ENCODE measurements at places on chromosomes 5 and 9. TPM values are rescaled to one million over a fixed set of nuclear protein-coding genes. Genes with fewer than 3 reads are reported as not detected.

The ELOVL7 gene
- total RNA-seq, result 0.95 TPM

The SHISAL2B gene
- total RNA-seq, result not detected

The MYO10 gene
- total RNA-seq, result 0.77 TPM

The DCTN4 gene
- 26.6 TPM for total RNA-seq

The ANKRA2 gene
- total RNA-seq, result 13.3 TPM

The GABRA1 gene
- not detected for total RNA-seq

The TNFSF8 gene
- 0.11 TPM for total RNA-seq

The LSM11 gene
- total RNA-seq, result 6.0 TPM

The CBY3 gene
- not detected for total RNA-seq

The SNCAIP gene
- 0.31 TPM for total RNA-seq

The IFNB1 gene
- not detected for total RNA-seq

DNA sequence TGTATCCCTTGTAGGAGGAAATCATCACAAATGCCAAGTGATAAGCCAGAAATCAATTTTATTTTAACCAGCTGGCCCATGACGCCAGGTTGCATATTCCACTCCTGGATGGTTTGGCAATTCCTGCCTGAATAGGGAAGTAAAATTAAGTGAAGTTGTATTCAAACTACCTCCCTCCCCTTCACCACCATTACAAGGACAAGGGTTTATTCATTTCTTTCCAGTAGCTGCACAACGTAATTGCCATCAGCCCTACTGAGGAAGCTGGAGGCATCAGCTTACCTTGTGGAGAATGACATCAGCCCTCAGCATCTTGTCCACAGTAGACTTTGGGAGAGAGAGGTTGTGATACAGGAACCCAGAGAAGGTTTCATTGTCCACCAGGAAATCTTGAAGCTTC, 66.6 kb downstream of the ABCA1 start:
- DNase-seq, result no peak

- no peak for DNase-seq
These were observed 175.6 kb downstream of the SPATA31D1 start for GRCh38 chr9:82164159-82164558.

DNA sequence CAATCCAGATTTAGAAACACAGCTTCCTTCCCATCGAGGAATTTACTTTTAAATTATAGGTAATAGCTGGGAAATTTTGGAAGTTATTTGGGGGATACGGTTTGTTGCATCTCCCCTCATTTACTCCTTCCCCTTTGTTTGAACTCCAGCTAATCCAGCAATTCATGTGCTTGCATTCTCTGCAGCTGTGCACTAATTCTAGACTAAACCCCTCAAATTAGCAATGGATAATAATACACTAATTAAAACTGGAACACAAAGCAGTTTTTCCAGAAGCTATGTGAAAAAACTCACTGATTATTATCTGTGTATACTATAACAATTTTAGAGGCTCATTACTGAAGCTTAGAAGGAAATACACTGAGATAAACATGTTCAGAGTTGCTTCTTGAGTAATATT, 751.2 kb upstream of the ZNF608 start:
- no peak for DNase-seq

GRCh38 chr5:162274679-162275078, 207.1 kb downstream of the GABRG2 start:
- DNase-seq, result no peak

- DNase-seq, result no peak
These were observed 25.9 kb upstream of the GLDC start for GRCh38 chr9:6671416-6671815.

DNA sequence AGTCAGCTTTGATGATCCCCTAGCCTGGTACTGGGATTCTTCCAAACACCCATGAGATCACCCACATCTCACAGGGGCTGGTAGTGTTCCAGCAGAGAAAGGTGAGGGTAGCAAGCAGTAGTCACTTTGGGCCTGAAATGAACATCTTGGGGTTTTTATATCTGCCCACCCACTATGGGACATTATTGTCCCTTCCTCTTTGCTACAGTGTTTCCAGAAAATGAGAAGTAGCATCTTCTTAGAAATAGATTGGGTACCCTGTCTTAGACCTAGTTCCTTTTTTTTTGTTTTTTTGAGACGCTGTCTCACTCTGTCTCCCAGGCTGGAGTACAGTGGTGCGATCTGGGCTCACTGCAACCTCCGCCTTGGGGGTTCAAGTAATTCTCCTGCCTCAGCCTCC, 249.2 kb upstream of the ANKRD55 start:
- DNase-seq, result no peak

GRCh38 chr9:107863396-107863795, 373.8 kb upstream of the KLF4 start:
- no peak for DNase-seq

DNA sequence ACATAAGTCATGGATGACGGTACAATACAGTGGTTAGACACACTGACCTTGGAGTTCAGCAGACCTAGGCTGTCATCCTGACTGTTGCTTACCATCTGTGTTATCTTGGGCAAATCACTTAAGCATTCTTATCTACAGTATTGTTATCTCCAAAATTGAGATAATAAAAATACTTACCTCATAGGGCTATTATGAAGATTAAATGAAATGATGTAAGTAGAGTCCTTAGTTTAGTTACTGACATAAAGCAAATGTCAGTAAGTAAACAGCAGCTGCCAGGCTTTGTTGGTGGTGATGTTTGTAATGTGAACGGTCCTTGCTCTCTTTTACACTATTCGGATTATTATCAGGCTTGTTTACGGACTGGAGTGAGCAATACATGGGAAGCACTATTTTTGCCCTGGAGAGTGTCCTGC, 107.3 kb upstream of the DPYSL3 start:
- DNase-seq, result no peak

- DNase-seq, result no peak
These were observed 232.8 kb downstream of the ASTN2 start for GRCh38 chr9:117182046-117182445.

DNA sequence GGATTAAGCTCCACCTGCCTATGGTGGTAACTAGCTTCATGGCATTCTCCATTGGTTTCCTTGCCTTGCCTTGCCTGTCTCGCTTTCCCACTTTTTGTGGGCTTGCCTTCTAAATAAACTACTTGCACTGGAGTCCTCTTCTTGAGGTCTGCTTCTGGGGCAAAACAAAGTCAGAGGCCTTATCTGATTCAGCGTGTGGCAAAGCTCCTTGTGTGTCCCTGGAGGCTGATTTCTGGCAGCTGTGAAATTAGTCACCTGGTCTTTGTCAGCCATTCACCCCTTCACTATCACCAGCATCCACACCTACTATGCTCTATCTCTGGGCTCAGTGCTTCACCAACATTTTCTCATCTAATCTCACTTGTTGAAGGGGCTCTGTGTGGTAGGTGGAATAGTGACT, 176.2 kb downstream of the SEC61B start:
- DNase-seq, result no peak

DNA sequence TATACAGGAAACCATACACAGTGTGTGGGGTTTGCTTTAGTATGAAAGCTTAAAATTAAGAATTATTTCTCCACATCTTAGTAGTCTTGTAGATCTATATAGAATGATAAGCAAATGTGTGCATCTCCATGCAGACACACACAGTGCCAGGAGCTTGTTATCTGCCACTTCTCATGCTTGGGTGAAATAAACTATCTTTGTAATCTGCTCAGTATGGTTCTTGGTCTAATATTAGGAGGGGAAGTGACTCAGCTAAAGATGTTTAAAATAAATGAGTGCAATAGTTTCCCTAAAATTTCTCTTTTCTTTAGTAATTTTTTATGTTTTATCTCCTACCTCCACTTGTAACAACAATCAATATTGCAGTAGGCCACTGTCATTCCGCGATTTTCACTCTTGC, 689.6 kb downstream of the TAF11L14 start:
- DNase-seq, result no peak

Measured in GM12878 (cell line).